ENCODE measurements at places on chromosomes 3 and 15. TPM values are rescaled to one million over a fixed set of nuclear protein-coding genes. Genes with fewer than 3 reads are reported as not detected.

- H3K27ac ChIP-seq: no peak overlapping the region
- no peak overlapping the region for H3K4me3 ChIP-seq
- no peaks in the 10 kb centered on the region for H3K36me3 ChIP-seq
- no peak for DNase-seq
Observed at GRCh38 chr3:18641916-18642315, 216.8 kb upstream of the SATB1 start.

DNA sequence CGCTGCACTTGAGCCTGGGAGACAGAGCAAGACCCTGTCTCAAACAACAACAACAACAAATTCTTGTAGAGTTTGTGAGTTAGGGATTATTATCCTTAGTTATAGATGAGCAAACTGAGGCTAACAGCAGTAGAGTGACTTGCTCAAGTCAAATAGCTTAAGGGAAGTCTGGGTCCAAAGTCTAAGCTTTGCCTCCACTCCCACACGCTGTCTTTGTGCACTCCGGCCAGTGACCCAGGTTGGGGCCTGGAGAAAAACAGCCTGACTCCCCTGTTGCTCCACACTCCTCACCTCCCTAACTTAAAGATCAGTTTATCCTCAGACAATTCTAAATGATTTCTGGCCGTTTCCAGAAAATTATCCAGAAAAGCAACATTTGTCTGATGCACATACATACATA, 9.2 kb upstream of the SIN3A start:
- H3K4me1 ChIP-seq: no peaks in the 10 kb centered on the region
- DNase-seq: no peak
- no peak overlapping the region for H3K27ac ChIP-seq
- H3K4me3 ChIP-seq: no peak overlapping the region

DNA sequence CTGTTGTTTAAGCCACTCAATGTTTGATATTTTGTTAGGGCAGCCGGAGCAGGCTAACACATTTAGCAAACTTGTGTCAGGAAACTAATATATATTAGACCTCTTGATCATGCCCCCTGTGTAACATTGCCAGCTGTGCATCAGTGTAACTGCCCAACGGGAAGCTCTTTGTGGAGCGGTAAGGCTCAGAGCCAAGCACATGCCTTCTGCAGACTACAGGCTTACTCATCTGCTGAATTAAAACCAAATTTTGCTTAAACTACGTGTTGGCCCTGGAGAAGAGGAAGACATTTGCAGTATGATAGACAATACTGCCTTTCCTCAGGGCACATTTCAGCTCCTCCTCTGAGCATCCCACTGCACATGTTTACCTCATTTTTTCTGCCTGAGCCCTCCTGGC, 50.5 kb upstream of the KCNMB2 start:
- no peak for DNase-seq
- no peak overlapping the region for H3K4me3 ChIP-seq

- no peaks in the 10 kb centered on the region for H3K27me3 ChIP-seq
- H3K4me3 ChIP-seq: no peak overlapping the region
- no peak overlapping the region for H3K27ac ChIP-seq
- H3K4me1 ChIP-seq: no peaks in the 10 kb centered on the region
- no peak for DNase-seq
- no peaks in the 10 kb centered on the region for H3K36me3 ChIP-seq
Observed at GRCh38 chr3:191431160-191431822, 29.7 kb upstream of the PYDC2 start.

- DNase-seq: no peak
- H3K27ac ChIP-seq: no peak overlapping the region
- H3K4me3 ChIP-seq: no peak overlapping the region
- H3K4me1 ChIP-seq: no peaks in the 10 kb centered on the region
Observed at GRCh38 chr3:58421004-58421403, 12.6 kb downstream of the PDHB start.

DNA sequence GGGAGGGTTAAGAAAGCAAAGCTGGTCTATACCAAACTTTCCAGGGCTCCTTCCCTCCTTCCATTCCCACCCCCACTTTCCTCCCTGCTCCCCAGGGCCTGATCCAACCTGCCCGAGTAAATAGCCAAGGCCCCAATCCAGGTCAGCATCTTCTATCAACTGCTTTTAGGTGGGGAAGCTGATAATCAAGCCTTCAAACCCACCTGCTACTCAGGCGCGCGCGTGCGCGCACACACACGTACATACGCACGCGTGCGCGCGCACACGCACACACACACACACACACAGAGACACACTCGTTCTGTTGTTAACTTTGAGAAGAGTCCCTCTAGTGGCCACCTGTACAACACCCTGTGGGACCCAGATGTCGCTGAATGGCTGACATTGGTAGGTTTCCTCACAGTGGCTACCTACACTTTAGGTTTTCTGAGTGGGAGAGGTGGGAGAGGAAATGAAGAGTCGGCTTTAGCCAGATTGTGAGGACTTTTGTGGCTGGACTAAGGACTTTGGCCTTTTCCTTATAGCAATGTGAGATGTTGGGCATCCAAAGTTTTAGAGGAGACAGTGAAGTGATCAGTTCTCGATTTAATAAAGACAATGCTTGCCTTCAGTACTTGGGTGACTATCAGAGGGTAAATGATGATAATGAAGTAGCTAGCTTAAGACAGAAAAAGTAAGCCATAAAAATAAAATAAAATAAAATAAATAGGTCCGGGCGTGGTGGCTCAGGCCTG, 179.9 kb upstream of the C2CD4B start:
- no peak overlapping the region for H3K27ac ChIP-seq
- no peaks in the 10 kb centered on the region for H3K27me3 ChIP-seq
- no peaks in the 10 kb centered on the region for H3K36me3 ChIP-seq
- H3K4me1 ChIP-seq: no peaks in the 10 kb centered on the region

DNA sequence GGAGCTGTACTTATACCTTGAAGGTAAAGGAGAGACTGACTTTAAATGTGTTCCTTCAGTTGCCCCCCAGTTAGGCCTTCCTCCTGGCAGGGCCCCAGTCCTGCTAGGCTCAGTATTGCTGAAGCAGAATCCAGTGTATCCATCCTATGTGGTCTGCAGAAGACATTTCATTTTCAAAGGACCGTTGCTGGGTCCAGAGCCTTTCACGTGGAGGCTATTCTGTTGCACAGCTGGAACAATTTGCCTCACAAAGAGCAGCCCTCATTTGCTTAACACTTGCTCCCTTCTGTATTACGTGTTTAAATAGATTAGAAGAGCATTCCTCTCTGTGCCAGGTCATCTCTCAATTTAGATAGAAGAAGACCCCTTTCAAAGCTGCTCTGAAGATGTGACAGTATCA, 78.9 kb upstream of the CFAP20DC start:
- DNase-seq: no peak
- H3K4me1 ChIP-seq: no peaks in the 10 kb centered on the region
- H3K27ac ChIP-seq: no peak overlapping the region
- H3K4me3 ChIP-seq: no peak overlapping the region
- H3K27me3 ChIP-seq: no peaks in the 10 kb centered on the region
- H3K36me3 ChIP-seq: no peaks in the 10 kb centered on the region

Gene AHSG
- total RNA-seq: not detected

Gene SUSD5
- 15.6 TPM for total RNA-seq

Gene CIDEC
- total RNA-seq: not detected

Gene NAA50
- 290 TPM for total RNA-seq

Gene VPS13C
- total RNA-seq: 32.3 TPM

Gene SEMA3B
- total RNA-seq: 3.3 TPM
